ENCODE measurements at places on chromosomes 2 and 18. TPM values are rescaled to one million over a fixed set of nuclear protein-coding genes. Genes with fewer than 3 reads are reported as not detected.

Gene LOXHD1
- not detected for total RNA-seq

DNA sequence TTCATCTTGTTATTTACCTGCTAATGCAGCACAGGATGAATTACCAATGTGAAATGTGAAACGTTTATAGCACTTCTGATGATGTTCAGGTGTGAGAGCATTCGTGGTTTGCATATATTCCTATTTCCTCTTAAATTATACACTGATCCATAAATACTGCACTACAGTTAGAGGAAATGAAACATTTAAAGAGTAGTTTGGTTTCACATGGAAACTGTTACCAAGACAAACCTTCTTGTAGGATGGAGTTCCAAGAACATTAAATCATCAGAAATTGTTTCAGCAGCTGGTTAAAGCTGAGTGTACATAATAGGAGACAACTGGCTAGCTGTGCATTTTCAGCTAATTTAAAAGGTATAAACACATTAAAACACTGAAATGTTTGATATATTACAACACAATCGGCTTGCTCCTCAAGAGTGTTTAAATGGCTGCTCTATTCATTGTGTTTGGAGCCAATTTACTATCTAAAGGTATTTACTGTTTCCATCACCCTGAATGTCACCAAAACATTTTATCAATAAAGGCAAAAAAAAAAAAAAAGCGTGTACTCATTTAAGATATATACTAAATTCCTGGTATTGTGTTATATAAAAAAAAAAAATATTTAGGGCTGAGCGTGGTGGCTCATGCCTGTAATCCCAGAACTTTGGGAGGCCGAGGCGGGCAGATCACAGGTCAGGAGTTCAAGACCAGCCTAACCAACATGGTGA lies 100.6 kb downstream of the DYM start:
- no peak overlapping the region for H3K4me3 ChIP-seq
- H3K4me1 ChIP-seq, result peaks cover 6% of the 10 kb centered on the region
- DNase-seq, result no peak
- H3K36me3 ChIP-seq, result no peaks in the 10 kb centered on the region
- H3K27ac ChIP-seq, result no peak overlapping the region

GRCh38 chr2:42190191-42190590 lies 21.0 kb downstream of the EML4 start:
- no peak overlapping the region for H3K27ac ChIP-seq
- peaks cover 3% of the 10 kb centered on the region for H3K36me3 ChIP-seq
- H3K27me3 ChIP-seq, result no peaks in the 10 kb centered on the region

GRCh38 chr2:161234627-161235026 lies 73.6 kb upstream of the PSMD14 start:
- H3K4me3 ChIP-seq, result no peak overlapping the region
- H3K27ac ChIP-seq, result no peak overlapping the region
- no peak for DNase-seq
- peaks cover 9% of the 10 kb centered on the region for H3K36me3 ChIP-seq
- H3K4me1 ChIP-seq, result peaks cover 6% of the 10 kb centered on the region
- no peaks in the 10 kb centered on the region for H3K27me3 ChIP-seq

GRCh38 chr2:200181755-200182154 lies 124.7 kb upstream of the SPATS2L start:
- no peaks in the 10 kb centered on the region for H3K27me3 ChIP-seq
- H3K4me1 ChIP-seq, result no peaks in the 10 kb centered on the region
- DNase-seq, result no peak
- H3K27ac ChIP-seq, result no peak overlapping the region
- H3K4me3 ChIP-seq, result no peak overlapping the region

Measured in CD8-positive, alpha-beta memory T cell (primary cell).